ACHN (cell line): ENCODE measurements at places on chromosomes 16 and 17.

- DNase-seq: no peak
Measured at GRCh38 chr17:79830763-79831264, 8.4 kb downstream of the CBX4 start.

GRCh38 chr16:88274847-88275246, 107.9 kb upstream of the ZNF469 start:
- DNase-seq: no peak

DNA sequence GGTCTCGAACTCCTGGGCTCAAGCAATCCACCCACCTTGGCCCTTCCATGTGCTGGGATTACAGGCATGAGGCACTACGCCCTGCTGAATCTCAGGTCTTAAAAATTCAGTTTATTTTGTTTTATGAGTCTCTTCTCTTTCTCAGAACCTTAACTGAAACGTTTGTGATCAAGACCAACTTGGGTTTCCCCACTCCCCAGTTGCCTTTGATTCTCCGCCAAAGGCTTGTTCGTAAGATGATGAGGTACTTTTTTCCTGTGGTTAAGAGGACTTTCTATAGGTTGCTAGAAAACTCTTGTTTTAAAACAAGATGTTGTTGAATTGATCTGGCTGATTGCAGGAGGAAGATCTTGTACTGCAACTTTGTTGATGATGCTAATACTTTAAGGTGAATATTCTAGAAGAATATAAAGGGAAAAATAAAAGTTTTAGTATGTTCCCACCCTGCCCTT, 11.7 kb downstream of the ABCC1 start:
- DNase-seq: no peak

GRCh38 chr17:10557422-10557821, 8.0 kb upstream of the MYH2 start:
- DNase-seq: no peak

DNA sequence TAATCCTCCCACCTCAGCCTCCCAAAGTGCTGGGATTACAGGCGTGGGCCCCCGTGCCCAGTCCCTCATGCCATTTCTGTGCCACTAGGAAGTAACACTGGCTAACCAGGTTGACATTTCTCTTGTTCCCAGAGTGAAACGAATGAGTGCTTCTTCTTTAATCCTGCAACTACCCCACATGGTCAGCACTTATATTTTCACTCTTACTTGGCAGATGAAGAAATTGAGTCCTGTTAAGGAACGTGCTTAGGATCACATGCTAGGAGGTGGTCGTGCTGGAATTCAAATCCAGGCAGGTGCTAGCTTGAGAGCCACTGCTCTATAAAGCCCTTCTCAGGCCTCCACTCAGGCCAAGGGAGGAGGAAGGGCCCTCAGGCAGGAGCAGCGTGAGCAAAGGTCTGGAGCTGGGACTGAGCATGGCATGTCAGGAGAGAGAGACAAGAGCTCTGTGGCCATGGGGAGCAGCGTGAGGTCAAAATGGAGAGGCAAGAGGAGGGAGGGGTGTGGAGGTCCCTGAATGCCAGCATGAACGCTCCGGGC, 18.5 kb upstream of the RMI2 start:
- DNase-seq: no peak

- DNase-seq: no peak
Measured at GRCh38 chr16:889586-889985, 81.2 kb downstream of the LMF1 start.

DNA sequence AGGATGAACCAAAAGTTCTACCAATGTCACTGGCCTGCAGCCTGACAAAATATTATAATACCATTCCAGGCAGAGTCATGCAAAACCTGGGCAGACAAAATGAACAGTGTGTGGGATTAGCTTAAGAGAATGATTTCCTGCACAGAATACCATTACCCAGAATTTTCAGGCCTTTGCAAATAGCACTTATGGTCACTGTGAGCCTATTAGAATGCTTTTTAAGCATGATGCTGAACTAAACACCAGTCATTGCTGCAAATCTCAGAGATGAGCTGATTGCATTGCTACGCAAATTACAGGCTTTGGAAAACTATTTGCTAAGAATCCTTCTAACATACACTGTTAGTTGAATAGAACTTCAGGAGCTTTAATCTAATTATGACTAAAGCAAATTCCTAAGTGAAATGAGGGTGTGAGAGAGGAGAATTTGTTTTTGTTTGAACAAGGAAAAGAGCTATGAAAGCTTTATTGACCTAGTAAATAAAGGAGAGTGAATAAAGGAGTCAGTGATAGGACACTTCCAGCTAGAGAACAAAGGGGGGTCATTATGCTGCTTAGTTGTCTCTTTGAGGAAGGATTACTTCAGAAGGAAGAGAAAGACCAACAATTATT, 398.8 kb downstream of the HS3ST3B1 start:
- no peak for DNase-seq

DNA sequence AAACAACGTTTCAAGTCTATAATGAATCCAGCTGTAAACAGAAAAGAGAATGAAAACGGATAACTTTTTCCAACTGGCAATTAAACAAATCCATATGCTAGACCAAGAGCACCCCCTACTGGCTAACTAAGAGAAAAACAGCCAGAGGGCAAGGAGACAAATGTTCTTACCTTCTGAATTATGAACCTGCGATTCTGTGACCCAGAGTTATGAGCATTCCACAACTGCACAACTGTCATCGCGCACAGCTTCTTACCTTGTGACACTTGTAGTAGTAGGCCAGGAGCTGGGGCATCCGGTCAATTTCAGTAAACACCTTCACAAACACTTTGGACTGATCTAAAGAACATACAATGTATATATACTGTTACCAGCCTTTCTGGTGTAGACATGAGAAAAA, 18.6 kb downstream of the COG7 start:
- DNase-seq: peak; percentile 79

GRCh38 chr16:82011199-82011641, at the start of gene SDR42E1:
Gene SDR42E1, minus strand, starts transcription at chr16:82011470. Its CDS starts 10,612 bp downstream, at chr16:82000858.
- no peak for DNase-seq

DNA sequence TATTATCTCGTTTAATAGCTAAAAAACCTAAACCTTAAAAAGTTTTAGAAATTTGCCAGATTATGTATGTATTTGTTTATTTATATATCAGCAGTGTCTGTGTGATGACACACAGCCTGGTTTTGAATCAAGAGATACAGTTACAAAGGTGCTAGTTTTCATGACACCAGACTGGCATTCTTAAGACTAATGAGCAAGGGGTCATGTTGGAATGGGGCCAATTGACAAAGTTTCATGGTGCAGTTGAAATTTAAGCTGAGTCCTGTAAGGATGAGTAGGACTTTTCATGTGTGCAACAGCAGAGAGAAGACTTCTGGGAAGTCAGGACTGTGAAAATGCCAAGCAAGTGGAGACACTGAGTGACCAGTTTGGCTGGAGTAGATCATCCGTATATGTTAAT, 3.2 kb upstream of the KRT10 start:
- DNase-seq: no peak

DNA sequence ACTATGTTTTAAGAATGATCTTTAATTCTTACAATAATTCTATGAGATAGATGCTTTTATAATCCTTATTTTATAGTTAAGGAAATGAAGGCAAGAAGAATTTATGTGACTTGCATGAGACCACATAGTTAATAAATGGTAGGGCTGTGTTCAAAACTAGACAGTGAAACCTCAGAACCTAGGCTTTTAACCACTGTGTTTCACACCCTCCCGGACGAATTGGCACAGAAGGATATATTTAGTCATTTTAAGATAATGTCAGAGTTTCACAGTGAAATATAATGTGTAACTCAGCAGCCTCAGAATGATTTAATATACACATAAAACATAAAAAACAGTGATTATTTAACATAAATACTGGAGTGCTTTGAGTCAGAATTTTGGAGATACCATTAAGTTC, 57.0 kb downstream of the NSRP1 start:
- peak; percentile 71 for DNase-seq

GRCh38 chr17:15498107-15498506, 30.7 kb upstream of the CDRT4 start:
- peak; percentile 27 for DNase-seq

GRCh38 chr17:63463771-63464170, 13.1 kb upstream of the ACE start:
- DNase-seq: no peak

DNA sequence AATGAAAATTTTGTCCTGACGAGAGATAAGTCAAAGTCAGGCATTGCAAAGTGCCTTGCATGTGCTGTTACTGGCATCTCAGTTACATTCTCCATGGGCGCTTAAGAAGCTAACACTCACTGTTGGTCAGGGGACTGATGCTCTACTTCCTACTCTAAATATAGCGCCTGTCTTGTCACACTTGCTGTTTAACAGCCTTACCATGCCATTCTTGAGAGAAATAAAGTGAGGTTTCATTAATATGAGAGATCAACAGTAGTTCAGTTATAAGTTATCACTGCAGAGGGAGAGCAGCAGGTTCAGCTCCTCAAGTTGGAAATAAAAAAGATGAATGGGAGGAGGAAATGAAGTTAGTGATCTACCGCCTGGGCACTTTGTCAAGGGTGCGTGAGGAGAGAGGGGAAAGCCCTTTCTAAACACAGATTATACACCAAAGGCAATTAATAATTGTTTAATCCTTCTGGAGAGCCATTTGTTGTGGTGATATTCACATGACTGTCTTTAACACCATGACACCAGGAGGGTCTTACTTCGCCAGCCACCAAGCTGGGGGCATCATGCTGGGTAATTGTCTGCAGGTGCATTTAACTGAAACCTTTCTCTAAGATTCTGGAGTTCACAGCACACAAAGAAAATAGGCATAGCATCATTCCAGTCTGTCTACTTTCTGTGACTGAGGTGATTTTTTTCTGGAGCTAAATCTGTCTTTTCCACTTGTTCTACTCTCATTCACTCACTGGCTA, 568.7 kb upstream of the HSBP1 start:
- DNase-seq: no peak

- DNase-seq: no peak
Measured at GRCh38 chr17:19365833-19366636, 3.5 kb upstream of the B9D1 start.

DNA sequence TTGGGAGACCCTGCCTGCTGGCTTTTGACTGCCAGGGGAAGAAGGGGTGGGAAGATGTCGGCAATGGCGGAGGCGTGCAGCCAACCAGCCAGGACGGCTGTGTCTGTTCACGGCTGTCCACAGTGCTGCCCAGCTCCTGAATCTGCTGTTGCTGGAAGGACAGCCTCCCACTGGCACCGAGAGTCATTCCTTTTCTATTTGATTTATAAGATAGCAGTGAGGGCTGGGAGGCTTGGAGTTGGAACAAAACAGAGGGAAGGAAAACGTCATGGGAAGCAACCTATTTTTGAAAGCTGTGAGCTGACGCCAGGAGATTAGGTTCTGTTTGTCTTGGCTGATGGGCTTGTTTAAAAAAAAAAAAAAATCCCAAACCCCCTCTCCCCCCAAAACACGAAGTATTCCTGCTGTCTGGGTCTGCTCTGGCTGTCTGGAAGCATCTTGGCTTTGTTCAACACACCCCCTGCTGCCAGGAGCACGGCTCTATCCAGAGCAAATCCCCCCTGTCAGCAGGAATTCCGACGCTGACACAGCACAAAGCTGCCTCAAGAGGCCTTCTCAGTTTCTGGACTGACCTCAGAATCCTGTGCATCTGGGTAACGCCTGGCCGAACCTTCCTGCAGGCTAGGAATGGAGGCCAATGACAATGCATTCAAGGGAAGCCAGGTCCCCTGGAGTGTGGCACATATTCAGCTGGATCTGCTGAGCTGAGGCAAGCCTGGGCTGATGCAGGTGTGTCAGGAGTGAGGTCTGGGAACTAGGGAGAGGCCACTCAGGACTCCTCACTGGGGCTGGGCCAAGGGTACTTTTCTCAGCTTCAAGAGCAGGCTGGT, 41.0 kb upstream of the SREBF1 start:
- DNase-seq: peak; percentile 18

GRCh38 chr16:89037261-89038152, 56.1 kb upstream of the ACSF3 start:
- peak; percentile 61 for DNase-seq

- DNase-seq: no peak
Measured at GRCh38 chr17:34884597-34884996, 76.7 kb downstream of the CCT6B start.

GRCh38 chr17:61757168-61757567, 106.2 kb downstream of the BRIP1 start:
- no peak for DNase-seq

DNA sequence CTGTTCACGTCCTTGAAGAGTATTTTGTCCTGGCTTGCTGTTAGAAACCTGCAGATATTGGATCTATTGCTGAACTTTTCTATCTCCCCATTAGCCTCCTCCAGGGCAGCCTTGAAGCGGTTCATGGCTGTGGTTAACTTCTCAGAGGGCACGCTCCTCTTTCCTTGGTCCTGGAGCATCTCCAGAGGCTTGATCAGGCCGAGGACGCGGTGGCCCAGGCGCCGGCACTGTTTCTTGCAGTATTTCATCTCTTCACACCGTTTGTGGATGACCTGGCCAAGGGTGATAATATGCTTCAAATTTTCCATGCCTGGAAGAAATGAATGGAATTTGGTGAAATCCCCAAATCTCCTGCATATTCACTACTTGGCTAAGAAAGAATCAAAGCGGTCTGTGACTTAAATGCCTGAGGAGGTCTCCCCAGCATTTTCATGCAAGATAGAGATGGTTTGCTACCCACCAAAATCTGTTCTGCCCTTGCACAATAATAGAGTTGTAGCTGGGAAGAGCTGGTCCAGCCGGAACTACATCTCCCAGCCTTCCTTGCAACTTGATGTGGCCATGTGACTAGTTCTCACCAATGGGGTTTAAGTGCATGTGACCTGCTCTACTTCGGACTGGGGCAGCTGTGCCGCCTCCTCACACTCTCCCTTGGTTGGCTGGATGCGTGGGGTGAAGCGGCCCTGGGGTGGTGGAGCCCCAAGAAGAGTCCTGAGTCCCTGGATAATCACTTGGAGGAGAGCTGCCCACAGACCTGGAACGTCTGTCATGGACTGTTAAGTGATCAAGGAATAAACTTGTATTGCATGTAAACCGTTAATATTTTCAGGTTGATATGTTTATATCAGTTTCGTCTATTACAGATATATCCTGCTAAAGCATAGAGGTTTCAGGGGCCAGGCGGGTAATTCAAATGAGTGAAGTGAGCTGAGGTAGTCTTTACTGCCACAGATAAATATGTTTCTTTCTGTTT, 4.9 kb downstream of the MLKL start:
- DNase-seq: peak; percentile 84

- no peak for DNase-seq
Measured at GRCh38 chr16:57143149-57143921, 42.5 kb downstream of the PSME3IP1 start.

DNA sequence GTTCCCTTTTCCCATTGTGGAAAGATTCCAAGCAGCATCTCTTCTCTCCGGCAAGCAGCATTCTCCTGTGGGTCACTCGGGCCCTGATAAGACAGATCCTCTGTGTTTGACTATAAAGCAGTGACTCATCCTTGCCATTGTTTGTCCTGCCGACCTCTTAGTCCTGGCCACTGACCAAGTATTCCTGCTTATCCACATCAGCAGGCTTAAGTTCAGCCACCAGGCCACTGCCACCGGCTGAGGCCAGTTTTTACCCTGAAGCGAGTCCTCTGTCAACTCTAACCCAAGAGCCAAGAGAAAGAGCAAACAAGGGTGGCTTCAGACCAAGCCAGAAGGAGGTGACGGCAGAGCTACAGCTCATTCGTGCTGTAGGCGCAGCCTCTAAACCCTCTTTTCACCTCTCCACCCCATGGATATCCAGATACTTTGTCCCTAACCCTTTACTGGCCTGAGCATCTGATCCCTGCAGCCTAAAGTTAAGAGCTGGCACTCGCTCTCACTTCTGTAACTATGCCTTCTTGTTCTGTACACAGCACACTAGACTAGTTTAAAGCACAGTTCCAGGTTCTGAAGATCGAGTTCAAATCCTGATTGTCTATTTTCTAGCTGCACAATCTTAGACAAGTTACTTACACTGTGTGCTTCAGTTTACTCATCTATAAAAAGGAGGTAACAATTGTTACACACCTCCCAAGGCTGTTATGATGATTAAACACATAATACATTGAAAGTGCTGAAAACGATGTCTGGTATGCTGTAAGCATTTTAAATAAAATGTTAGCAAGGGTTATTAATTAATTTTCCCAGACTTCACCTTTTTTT, 31.0 kb downstream of the SOX9 start:
- DNase-seq: peak; percentile 62
